SK-N-DZ (cell line): ENCODE measurements at places on chromosomes 16 and 17.

GRCh38 chr17:17229416-17230384 is 7.3 kb downstream of the FLCN start:
- no peak for DNase-seq

- no peak for DNase-seq
These were observed 378.9 kb downstream of the WWOX start for GRCh38 chr16:78478267-78478861.

DNA sequence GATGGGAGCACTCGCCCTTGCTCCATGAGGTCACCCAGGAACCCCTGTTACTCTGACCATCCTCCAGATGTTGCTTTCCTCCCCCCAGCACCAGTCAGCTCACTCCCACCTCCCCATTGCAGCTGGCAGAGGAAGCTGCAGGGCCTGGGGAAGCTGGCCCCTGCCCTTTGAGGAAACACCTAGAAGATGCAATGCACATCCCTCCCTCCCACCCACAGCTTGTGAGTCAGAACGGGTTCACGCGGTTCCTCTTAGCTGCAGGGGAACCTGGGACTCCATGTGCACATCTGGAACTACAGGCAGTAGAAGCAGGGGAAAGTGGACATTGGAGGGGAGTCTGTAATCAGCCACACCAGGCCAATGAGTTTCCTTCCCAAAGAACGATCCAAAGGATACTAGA is 96.9 kb downstream of the KATNIP start:
- DNase-seq, result no peak

DNA sequence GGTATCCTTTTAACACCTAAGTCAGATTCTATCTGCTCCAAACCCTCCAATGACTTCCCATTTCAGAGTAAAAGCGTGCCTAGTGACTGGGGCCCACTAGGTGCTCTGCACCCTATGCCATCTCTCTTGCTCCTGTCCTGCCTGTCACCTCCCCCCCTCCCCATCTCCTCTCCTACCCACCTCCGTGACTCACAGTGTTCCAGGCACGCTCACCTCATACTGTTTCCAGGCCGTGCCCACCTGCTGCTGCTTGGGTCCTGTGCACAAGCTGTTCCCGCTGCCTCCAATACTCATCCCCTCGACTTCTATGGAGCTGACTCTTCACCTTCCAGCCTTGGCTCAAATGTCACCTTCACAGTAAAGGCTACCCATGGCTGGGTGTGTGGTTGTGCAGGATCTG is 21.7 kb downstream of the DNAH3 start:
- DNase-seq, result no peak

GRCh38 chr17:65572581-65573281 is 11.3 kb upstream of the AXIN2 start:
- DNase-seq, result no peak

GRCh38 chr16:72092832-72093447 is 480 bp downstream of the TXNL4B start:
- peak; percentile 43 for DNase-seq

GRCh38 chr16:27795992-27796614 is 246.2 kb downstream of the KATNIP start:
- no peak for DNase-seq
